Activated CD8-positive, alpha-beta T cell treated with anti-CD3 and anti-CD28 coated beads, Interleukin-2, amount 10 ng/mL, durations not matched to agents 7 days and 5 days (primary cell): ENCODE measurements at places on chromosomes 13 and 19.

GRCh38 chr13:71358218-71358617, 508.8 kb downstream of the DACH1 start:
- no peak for DNase-seq

DNA sequence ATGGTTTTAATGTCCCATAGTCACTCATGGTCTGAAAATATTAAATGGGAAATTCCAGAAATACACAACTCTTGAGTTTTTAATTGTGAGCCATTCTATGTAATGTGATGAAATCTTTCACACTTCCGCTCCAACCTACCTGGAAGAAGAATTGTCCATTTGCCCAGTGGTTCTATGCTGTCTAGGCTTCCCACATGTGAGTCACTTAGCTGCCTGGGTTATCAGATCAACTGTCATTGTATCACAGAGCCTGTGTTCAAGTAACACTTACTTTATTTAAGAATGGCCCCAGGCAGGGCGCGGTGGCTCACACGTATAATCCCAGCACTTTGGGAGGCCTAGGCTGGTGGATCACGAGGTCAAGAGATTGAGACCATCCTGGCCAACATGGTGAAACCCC, 1450.5 kb downstream of the EFNB2 start:
- no peak for DNase-seq

DNA sequence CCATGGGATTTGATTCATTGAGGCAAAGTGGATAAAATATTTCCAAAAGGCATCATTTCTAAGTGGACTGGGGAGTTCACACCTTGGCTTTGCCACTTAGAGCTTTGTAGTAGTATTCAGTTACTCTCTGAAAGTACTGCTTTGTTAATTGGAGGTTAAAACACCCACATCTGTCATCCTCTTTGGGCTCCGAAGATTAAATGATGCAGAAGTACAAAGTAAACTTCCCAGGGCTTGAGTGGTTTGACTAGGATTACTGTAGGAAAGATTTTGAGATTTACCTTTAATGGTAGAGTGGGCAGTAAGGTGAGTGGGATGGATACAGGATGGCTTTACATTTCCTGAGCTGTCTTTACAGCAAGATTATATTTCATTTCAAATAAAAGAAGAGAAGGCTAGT, 42.4 kb downstream of the WASF3 start:
- no peak for DNase-seq

DNA sequence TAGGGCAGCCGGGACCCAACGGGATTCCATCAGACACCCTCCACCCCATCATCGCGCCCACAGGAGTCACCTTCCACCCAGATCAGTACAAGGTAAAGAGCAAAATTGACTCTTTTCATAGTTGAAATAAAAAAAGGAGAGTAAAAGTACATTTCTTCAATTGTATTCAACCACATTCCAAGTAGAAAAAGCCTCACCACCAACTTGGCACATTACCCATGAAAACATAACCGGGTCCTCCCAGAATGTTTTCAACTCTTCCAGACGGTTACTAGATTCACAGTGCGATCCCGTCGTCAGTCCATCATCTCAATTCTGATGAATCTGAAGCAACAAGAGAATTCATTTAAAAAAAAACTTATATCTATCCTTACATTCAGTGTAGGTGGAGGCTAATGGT, 125.2 kb downstream of the RAB20 start:
- DNase-seq = no peak

- no peak for DNase-seq
These were observed 14.7 kb downstream of the MAG start for GRCh38 chr19:35306473-35307246.

- DNase-seq = no peak
These were observed 91.0 kb downstream of the FGF14 start for GRCh38 chr13:102310691-102311418.

DNA sequence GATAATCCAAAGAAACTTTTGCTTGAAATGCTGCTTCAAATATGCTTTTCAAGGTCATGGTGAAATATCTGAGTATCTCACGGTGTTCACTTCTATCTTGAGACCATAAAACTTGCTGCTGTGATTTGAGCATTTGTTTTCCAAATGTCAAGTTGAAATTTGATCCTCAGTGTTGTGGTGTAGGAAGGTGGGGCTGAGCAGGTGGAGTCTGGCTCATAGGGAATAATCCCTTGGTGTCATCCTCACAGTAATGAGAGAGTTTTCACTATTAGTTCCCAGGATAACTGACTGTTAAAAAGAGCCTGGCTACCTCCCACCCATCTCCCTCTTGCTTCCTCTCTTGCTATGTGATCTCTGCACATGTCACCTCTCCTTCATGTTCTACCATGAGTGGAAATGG, 858.0 kb upstream of the SLITRK5 start:
- no peak for DNase-seq

DNA sequence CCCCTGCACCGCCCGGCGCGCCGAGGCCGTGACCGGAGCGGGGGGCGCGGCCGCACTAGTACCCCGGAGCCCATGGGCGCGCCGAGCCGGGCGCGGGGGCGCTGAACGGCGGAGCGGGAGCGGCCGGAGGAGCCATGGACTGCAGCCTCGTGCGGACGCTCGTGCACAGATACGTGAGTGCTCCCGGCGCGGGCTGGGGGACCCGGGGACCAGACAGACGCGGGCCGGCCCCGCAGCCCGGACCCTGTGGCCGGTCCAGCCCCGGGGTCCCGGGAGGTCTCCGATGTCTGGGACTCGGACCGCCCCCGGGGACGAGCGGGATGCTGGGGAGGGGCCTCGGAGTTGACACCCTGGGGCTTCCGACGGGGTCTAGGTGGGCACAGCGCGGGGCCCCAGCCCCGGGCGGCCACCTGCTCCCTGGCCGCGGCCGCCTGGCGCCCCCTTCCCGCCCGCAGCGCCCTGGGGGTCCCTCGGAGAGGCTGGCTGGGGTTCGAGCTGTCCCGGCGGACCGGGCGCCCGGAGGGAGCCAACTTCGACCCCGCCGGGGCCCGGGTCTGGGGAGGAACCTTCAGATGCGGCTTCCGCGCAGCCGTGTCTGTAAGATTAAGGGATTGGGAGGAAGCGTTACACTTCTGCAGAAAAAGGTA, 568 bp downstream of the ATP11A start:
- DNase-seq = peak; percentile 40

DNA sequence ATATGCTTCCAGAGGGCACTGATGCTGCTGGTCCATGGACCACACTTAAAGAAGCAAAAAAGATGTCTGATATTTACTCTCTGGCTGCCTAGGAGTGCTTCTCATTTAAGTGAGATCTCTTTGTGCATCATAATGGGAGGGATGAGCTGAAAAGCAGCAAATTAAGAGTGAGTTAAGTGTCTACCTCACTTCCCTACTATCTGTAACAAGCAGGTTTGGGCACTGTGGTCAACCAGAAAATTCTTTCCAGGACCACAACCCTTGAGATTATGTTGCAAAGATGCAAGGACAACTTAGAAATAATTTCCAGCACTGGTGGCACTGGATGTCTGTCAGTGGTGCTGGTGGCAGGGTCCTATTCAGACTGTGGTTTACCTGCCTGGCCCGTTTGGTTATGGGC, 52.1 kb upstream of the USPL1 start:
- peak; percentile 29 for DNase-seq

DNA sequence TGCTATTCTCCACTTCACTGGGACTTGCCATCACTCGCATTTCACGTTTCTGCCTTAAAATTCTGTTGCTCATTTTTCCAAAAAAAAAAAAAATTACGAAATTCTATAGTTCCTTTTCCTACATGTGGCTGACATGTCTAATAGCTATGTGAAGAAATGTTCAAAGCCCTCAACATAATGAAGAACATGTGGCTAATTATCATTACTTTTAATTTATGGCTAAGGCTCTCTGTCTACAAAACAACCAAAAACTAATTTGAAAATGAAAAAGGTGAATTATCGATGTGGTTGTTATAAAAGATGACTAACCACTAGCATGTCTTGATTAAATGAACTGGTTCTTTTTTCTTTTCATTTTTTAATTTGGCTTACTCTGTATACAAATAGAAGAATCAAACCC, 940.0 kb downstream of the EFNB2 start:
- DNase-seq = no peak

- no peak for DNase-seq
These were observed at the start of gene HPN for GRCh38 chr19:35041548-35042055. Gene HPN, plus strand, starts transcription at chr19:35041721. Its CDS starts 786 bp downstream, at chr19:35042507.

- no peak for DNase-seq
These were observed 16.1 kb downstream of the NKPD1 start for GRCh38 chr19:45144431-45145269.

DNA sequence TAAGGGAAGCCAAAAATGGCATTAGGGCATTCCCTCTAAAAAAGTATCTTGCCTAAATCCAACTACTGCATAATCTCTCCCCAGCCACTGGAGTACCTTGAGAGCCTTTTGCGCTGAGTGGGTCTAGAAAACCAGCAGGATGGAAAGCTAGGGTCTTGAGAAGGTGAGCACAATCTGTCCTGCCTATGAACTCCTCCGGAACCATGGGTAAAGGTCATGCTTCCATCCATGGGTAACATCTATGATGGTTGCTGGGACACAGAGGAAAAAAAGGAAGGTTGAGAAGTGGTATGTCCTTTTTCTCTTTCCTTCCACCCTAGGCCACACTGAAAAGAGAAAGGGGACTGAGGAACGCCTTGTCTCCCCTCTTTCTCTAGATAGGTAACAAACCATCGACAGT, 52.4 kb downstream of the ZNF676 start:
- no peak for DNase-seq

GRCh38 chr13:32314271-32315237, 609 bp downstream of the ZAR1L start:
- DNase-seq = peak; percentile 84

DNA sequence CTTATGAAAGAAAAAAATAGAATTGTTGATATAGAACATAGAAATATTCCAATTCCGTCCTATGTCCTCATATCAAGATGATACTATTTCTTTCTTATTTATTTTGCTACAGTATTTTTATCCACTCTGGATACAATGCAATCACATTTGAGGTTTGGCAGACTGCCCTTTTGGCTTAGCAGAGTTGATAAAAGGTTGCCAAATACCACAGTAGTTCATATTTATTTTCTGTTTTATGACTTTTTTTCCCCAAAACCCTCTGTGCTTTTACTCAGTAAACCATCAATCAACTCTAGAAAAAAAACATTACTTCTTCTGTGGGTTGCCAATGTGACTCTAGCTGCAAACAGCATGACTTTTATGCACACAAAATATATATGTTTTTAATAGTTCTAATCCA, 424.5 kb downstream of the PCDH9 start:
- no peak for DNase-seq

GRCh38 chr13:86464193-86464592, 665.0 kb upstream of the SLITRK6 start:
- DNase-seq = no peak

- DNase-seq = peak; percentile 44
These were observed 263 bp downstream of the RHPN2 start for GRCh38 chr19:33064458-33064791.

DNA sequence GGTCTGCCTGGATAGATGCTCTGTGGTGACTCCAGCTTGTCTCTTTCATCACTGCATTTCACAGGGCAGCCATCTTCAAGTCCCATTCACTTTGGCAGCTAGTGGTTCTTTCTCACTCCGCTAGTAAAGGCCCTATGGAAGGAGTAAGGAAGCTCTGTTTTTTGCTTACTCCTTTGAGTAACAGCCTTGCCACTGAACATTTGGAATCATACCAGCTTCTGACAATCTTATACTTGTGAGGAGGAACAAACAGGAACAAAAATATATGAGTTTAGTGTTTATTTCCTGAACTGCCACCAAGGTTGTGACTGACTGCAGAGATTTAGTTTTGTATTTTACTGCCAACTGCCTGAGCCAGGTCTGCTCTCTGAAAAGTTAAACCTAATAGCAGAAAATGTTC, 38.7 kb downstream of the KCTD4 start:
- DNase-seq = no peak

GRCh38 chr13:20291675-20292074, 59.6 kb upstream of the GJB6 start:
- no peak for DNase-seq

DNA sequence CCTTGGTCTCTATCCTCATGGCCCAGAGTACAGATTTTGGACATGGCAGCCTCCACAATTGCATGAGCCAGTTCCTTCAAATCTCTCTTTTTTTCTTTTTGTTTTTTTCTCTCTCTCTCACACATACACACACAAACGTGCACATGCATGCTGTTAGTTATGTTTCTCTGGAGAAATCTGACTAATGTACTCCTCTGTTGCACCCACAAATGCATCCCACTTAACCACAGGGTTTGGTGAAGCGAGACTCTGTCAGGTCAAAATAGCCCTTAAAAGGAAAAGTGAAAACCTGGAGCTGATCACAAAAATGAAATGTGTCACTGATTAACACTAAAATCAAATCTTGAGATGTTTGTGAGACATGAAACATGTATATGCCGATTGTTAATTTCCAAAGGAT, 374.6 kb upstream of the ARGLU1 start:
- DNase-seq = no peak

DNA sequence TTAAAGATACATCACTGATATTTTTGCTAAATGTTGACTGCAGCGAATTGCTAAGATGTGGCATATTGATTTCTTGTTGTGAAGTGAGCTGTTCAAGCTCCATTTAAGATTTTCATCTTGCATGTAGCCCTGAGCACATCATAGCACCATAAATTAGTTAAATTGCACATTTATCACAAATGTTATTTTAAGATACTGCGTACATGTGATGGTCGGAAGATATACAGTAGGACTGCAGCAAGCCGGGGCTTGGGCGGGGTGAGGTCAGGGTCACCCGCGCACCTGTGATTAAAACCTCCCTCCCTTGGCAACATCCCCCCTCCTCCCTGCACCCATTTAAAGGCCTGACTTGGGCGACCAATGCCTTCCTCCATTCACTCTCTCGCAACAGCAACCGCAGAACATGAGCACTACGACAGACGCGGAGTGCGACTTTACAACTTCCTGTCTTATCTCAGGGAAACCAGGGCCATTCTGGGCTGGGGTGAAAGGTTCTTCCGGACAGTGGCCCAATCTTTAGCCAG, 76.6 kb downstream of the TSHZ3 start:
- DNase-seq = no peak

DNA sequence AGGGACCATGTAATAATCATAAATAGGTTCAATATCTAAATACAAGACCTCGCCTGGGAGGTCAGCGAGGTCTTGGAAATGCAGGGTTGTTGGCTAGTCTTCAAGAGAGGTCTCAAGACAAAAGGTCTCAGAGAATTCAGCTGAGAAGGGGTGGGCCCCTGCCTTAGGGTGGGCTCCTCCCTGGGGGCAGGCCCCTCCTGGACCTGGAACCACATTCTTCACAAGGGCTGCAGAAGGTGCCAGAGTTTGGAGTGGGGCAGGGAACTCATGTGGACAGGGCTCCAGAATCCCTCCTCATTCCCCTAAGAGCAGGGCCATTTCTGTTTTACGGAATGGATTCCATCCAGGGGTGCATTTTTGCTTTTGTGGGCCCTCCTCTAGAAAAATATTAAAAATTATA, 10.2 kb downstream of the CEACAM18 start:
- no peak for DNase-seq

GRCh38 chr13:23516190-23516589, 54.0 kb upstream of the TNFRSF19 start:
- no peak for DNase-seq

DNA sequence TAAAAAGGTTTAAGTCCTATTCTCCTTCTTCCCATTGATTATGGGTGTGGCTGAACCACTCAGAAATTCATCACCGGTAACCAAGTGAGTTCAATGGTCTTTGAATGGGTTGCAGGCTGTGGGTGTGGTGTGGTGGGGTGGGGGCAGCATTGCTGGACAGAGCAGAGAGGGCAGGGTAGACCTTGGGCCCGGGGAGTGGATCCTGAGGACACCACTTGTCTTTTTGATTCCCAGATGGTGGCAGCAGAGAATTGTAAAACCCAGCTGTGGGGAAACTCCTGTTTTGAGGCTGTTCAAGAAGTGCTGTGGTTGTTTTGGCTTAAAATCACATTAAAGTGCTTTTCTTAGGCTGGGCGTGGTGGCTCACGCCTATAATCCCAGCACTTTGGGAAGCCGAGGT, 45.8 kb upstream of the RGCC start:
- no peak for DNase-seq

- DNase-seq = no peak
These were observed 167.4 kb upstream of the STARD13 start for GRCh38 chr13:33452873-33453517.
